Coronary artery (tissue), 2 donors: ENCODE measurements at places on chromosomes 3 and 15.

GRCh38 chr15:86591994-86592735, 512.5 kb downstream of the AGBL1 start:
- no peak for DNase-seq

GRCh38 chr3:125236331-125236903, 23.9 kb upstream of the SLC12A8 start:
- DNase-seq: no peak

DNA sequence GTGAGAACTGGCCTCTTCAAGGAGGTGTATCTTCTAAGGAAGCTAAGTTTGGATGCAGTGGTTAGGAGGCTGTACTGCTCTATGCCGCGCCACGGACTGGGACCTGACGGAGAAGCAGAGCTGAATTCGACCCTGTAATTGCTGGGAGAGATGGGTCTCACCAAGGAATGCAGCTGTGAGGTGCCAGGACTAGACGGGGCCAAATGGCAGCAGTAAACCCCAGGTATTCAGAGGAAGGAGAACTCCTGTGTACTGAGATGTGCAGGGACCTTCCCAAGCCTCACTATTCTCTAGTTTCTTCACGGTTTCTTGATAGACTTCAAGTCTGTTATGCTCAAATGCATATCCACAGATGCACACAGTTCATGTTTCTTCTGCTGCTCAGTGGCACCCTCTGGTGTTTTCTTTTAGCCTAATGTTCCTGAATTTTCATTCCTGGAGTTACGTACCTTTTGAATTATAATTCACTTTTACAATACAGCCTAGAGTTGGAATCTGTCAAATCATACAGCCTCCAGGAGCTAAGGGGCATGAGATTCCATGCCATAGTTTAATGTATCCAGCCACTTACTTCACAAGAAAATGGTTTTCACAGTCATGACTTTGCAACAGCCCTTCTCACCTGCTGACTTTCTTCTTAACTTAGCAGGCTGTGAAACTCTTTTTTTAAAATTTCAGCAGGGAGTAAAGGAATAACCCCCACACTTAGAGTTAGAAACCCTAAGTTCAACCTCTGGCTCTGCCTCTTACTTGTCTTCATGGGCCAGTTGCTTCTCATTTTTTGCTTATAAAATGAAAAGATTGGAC, 61.8 kb downstream of the GLDN start:
- no peak for DNase-seq

GRCh38 chr3:85678713-85679112, 719.9 kb downstream of the CADM2 start:
- DNase-seq: no peak

DNA sequence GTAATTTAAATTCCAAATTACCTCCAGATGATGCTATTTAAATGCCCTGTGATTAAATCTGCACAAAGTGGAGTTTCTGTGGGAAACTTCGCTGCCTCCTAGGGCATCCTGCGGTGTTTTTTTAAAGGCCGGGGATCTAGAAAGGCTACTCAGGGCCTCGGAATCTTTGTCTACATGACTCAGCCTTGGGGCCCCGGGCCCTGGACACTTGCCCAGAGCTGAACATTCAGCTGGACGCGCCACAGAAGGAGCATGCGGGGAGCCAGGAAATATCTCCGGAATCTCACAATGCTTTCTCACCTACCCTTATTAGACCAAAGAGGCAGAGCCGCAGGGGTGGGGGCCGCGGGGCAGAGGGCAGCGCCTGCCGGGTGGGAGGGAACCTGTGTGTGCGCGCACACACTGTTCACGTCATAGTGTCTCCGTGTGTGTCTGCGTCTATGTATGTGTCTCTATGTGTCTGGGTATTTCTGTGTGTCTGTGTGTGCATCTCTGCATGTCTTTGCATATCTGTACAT, 145.5 kb upstream of the TPM1 start:
- peak; percentile 94 for DNase-seq

DNA sequence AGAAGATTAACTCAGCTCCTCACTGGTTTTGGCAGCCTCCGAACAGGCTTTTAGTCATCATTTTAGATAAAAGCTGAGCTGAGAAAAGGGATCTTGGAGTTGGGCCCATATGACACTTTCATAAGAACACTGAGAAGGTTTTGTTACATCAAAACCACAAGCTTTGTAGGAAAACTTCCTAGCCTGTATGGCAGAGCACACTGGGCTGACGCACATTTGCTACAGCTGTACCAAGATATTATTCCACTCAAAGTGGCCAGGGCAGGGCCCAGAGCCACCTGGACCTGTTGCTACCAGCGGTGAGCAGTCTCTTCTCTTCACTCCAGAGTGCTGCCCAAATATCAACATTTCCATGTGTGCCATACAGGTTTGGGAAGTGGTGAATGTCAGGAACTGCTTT, 160.5 kb upstream of the CCDC54 start:
- DNase-seq: no peak
